ENCODE measurements at places on chromosomes 3 and 15.

- DNase-seq: no peak
These were observed 99.9 kb upstream of the GAP43 start for GRCh38 chr3:115523458-115523857.

DNA sequence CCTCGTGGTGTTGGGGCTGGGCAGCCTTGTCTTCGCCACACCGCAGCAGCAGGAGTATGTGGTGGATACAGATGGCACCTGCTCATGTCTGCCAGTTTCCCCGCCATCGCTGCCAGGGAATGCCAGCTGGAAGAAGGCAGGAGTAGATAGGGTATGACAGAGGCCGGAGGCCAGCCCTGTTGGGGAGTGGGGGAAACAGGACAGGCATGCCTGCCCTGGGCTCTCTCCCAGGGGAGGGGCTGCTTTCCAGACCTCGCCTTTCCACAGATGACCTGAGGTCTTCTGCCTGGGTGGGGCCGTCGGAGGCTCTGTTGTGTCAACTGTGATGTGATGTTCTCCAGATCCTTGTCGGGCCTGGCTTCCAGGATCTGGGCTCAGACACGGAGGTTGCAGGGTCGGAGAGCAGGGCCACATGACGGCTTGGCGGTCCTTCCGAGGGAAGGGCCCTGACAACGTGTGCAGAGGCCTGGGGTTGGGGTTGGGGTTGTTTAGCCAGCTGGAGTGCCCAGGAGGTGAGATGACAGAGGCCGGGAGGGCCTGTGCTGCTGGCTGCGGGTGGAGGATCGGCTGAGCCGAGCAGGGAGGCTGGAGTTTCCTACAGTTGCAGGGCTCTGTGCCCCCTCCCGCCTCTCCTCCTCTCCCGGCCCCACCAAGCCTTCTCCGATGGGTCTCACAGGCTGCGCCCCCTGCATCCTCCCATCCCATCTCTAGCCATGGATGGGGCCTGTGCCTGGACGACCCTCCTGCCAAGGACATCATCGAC lies 102.0 kb downstream of the TBC1D2B start:
- DNase-seq: no peak

GRCh38 chr3:7683426-7683825 lies 818.2 kb upstream of the LMCD1 start:
- no peak for DNase-seq

DNA sequence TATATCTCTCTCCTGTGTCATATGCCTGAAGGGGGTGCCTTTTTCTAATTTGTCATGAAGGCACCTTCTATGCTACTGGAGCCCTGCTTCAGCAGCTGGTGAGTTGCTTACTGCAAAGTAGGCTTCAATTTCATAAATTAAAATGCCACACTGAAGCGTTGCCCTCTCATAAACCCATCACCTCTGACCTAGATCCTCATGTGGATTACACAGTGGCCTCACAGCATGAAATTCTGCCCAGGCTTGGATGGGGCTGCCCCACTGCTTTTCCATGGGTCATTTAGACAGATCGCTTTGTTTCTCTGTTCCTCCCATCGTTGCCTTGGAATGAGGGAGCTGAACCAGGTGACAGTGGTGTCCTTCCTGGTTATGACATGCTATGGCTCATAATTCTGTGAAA lies 131.2 kb downstream of the RPL22L1 start:
- no peak for DNase-seq

DNA sequence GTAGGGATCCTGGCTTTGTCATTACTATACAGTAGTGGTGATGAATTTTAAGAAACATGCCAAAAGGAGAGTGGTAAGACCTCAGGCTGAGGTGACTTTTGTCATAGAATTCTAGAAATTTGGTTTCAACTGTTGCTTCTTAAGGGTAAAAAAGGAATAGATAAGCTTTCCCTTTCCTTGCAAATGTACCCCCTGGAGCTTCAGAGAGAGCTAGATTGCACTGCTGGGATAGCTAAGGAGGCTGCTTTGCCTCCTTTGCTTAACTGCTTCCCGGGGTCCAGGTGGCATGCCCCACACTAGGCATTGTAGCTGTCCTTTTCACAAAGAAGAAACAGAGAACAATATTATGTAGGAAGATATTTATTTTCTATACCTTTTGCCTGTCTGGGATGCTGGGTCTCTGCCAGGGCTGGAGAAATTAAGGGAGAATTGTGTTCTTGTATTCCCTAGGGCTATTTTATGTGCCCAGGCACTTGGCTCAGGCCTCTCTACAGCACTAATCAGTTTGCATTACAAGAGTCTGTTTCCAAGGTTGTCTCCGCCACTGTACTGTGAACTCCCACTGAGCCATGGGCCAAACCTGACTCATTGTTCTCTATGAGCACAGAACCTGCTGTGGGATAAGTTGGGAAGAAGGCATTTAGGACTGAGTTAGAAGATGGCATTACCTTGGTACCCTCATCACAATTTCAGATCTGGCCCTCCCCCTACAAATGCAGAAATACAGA lies 460.0 kb downstream of the PDCD6IP start:
- no peak for DNase-seq

- no peak for DNase-seq
These were observed 6.7 kb upstream of the PSTPIP1 start for GRCh38 chr15:76987896-76988860.

GRCh38 chr3:195613468-195614069 lies 29.8 kb upstream of the APOD start:
- DNase-seq: no peak

- DNase-seq: no peak
These were observed 114.6 kb upstream of the GALNT15 start for GRCh38 chr3:16059711-16060357.

GRCh38 chr3:6528951-6529350 lies 332.0 kb upstream of the GRM7 start:
- DNase-seq: no peak

DNA sequence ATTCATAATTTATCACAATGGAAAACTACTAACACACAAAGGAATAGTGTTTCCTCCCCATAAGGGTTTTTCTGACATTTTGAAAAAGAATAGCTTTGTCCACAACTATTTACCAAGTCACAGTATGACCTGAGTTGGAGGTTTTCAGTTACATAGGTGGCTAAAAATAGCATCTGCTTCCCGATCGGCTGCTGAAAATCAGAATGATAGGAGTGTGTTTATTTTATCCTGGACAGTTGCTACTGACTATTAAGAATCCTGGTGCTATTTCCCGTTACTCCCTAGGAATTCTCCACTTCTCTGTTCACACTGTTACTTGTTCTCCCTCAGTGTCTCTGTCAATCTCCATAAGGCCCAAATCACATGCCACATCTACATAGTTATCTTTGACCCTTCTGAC lies 353.9 kb upstream of the RARB start:
- DNase-seq: no peak

DNA sequence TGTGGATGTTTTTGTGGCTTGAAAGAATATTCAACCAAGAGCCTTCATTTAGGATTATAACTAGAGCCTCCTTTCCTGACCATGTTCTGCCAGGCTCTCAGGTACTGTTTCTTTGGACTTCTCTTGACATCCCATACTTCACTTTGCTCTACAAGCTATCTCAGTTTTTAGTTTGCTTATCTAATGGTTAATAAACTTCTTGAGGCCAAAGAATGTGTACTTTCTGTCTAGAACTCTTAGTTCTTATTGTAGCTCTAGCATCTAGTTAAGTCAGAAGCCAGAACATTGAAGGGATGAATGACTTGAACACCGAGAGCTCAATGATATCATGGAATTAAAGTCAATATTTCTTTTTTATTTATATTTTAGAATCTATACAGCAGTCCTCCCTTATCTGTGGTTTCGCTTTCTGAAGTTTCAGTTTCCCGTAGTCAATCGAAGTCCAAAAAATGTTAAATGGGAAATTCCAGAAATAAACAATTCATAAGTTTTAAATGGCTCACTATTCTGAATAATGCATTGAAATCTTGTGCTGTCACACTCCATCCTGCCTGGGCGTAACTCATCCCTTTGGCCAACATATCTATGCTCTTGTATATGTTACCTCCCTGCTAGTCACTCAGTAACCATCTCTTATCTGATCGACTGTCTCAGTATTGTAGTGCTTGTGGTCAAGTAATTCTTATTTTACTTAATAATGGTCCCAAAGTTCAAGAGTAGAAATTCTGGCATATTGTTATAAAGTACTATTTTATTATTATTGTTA lies 368.6 kb upstream of the RBMS3 start:
- DNase-seq: no peak

DNA sequence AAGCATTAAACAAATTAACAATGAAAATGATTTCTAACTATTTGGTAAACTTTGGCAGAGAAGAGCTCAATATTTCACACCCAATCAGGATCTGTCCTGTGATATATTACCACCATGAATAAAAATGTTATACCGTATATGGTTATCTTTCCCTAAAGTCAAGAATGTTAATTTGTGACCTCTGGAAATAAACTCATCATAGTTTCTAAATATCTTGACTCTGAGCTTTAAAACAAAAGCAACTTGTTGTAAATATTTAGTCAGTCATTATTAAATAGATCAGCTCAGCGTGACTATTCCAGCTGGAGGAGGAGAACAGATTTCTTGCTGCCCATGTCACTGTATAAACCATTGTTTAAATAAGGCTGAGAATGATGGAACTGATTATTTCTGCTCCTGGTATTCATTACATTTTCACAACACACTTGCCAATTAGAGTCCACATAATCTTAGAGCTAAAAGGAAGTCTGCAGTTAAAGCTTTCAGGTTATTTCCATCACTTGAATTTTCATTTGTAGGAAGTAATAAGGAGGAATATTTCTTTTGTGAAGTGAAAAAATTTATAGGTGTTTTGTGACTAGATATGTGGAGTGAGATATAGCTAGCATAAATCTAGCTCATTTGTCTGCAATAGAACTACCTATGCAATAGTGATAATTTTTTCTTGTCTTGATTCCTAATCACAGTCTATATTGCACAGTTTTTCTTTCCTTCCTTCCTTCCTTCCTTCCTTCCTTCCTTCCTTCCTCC lies 106.5 kb upstream of the P2RY1 start:
- DNase-seq: no peak

DNA sequence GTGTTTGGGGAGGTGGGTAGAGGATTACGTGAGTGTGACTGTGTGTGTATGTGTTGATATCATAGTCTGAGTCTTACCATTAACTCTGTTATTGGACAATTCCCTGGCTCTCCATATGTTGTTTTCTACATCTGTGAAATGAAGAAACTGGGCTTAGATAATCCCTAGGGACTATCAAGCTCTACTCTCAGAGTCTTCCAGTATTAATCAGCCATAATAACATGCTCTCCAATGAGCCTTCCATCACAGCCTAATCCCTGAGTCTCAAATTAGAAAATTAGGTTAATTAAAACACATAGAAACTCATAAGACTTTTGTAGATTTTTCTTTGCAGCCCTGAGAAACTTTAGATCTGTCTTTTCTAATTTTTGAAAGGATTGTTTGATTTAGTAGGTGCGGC lies 404.2 kb upstream of the RARB start:
- no peak for DNase-seq

- DNase-seq: no peak
These were observed 16.9 kb upstream of the LRRC31 start for GRCh38 chr3:169886671-169887070.

DNA sequence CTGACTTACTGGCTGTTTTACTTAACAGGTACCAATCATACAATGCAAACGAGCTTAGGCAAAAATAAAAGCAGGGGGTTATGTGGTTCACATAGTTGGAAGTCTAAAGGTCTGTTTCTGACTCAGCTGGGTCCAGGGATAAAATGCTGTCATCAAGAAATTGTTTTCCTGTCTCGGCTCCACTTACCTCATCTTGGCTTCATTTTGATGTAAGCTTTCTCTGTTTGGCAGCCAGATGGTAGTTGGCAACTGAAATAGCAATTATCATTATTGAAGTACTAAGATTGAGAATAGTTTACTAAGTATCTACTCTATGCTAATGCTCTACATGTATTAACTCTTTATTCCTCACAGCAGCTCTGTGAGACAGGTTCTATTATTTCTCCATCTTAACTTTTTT lies 36.8 kb upstream of the CNTN3 start:
- DNase-seq: no peak

DNA sequence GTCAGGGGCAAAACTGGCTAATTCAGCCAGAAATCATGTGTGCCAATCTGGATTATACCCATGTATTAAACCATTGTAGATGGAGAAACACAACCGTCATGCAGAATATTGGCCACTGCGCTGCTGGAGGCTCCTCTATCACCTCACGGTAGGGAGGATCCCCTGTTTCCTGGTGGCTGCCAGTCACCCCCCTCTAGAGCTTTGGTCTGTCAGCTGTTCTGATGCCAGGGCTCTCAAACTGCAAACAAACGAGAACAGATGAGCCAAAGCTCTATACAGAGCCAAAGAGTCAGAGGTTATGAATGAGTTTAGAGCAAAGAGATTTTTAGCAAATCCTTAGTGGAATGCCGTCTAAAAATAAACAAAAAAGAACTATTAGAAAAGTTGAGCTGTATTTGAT lies 62.5 kb downstream of the IL20RB start:
- no peak for DNase-seq

- no peak for DNase-seq
These were observed 26.3 kb upstream of the PLCH1 start for GRCh38 chr3:155771126-155771525.

DNA sequence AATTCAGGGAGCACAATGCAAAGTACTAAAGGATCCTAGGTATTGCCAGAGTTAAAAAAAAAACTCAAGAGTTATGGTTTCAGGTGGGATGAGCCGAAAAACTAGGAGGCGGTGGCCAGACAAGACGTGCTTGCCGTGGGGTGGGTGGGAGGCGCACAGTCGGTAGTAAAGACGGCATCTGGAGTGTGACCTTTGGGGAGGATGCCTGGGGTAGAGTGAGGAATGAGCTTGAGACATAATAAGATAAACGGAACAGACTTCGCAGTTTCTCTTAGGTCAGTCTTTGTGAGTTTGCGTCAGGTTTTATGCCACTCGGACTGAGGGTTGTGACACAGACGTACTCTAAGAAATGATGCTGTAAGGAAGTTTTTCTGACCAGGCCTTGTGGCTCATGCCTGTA lies 139.6 kb downstream of the LRRK1 start:
- no peak for DNase-seq

DNA sequence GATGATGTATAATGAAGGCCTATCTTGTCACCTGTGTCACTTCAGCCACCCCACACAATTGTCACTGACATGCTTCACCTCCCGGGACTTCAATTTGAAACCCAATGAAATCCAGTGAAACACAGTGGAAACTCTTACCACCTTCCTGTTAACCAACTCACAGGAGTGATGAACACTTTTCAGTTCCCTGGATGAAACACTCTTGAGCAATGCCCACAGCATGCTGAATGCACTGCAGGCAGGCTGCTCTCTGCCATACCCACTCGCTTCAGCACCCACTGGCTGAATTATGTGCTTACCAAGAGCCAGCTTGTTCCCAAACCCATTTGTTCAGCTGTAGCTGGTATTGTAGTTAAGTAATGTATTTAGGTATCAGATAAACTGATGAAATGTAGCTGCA lies 47.0 kb downstream of the MAP2K1 start:
- no peak for DNase-seq

DNA sequence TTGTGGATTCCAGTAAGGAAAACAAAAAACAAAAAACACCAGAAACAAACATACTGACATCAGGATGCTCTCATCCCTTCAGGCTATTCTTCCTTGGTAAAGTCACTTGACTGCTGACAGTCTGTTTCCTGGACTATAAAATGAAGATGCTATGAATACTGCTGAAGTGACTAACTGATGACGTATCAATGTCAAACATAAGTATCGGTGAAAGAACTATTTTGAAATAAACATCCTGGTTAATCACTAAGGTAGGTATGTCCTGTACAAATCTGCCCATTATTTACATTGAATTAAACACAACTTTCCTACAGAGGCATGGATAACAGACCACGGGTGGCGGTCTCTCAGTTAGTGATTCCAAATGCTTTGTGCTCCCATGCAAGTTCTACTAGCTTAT lies 45.9 kb downstream of the CHAC1 start:
- no peak for DNase-seq
